ENCODE measurements at places on chromosomes 3 and 15.

GRCh38 chr3:117600666-117601065 lies 891.1 kb downstream of the TUSC7 start:
- H3K27ac ChIP-seq = no peak overlapping the region
- H3K4me3 ChIP-seq = no peak overlapping the region
- DNase-seq = no peak

GRCh38 chr3:117322866-117323265 lies 613.3 kb downstream of the TUSC7 start:
- H3K4me1 ChIP-seq = no peaks in the 10 kb centered on the region
- H3K36me3 ChIP-seq = no peaks in the 10 kb centered on the region

GRCh38 chr3:67349551-67350174 lies 304.7 kb downstream of the SUCLG2 start:
- no peaks in the 10 kb centered on the region for H3K27me3 ChIP-seq
- H3K4me1 ChIP-seq = peaks cover 5% of the 10 kb centered on the region
- no peak for DNase-seq
- peak overlapping the region; percentile 44 for H3K27ac ChIP-seq

- no peaks in the 10 kb centered on the region for H3K36me3 ChIP-seq
- no peak overlapping the region for H3K27ac ChIP-seq
- no peak for DNase-seq
- no peaks in the 10 kb centered on the region for H3K4me1 ChIP-seq
Observed at GRCh38 chr3:134752761-134753461, 42.1 kb upstream of the EPHB1 start.

DNA sequence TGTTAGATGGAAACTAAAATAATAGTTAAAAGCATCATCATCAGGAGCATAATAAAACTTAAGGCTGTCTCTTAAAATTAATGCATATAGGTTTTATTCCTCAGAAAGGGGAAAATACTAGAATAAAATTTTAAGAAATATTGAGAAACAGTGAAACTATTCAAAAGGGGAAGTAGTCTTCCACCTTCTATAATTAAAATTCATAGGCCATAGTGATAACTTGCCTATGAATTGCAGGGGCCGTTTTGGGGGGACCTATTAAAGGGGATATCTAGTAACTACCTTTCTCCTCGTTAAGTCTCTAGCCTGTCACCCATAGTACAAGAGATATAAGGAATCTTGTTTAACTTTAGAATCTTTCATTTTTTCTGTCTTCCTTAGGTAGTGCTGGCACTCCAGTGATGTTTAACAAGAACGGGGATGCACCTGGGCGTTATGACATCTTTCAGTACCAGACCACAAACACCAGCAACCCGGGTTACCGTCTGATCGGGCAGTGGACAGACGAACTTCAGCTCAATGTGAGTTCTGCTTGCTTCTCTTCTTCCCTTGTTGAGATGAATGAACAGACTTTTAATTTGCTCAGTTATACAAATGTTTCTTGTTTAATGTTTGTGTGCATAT lies 600.4 kb downstream of the GRM7 start:
- no peak for DNase-seq
- no peak overlapping the region for H3K27ac ChIP-seq
- no peaks in the 10 kb centered on the region for H3K27me3 ChIP-seq

- peaks cover 4% of the 10 kb centered on the region for H3K27me3 ChIP-seq
- H3K4me1 ChIP-seq = no peaks in the 10 kb centered on the region
Observed at GRCh38 chr15:55005679-55006078, 191.1 kb downstream of the RSL24D1 start.

DNA sequence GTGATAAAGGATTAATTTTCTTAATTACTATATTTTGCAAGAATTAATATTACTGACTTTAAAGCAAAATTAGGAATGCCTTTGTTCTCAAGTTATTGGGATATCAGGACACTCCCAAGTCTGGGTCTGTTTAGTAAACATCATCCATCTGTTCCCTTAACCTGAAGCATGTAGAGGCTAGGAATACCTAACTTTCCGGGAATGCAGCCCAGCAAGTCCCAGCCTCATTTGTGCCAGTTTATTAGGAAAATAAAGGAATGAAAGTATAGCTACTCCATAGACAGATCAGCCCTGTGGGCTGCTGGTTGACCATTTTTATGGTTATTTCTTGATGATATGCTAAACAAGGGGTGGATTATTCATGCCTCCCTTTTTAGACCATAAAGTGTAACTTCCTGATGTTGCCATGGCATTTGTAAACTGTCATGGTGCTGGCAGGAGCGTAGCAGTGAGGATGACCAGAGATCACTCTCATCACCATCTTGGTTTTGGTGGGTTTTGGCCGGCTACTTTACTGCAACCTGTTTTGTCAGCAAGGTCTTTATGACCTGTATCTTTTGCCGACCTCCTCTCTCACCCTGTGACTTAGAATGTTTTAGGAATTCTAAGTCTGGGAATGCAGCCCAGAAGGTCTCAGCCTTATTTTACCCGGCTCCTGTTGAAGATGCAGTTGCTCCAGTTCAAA lies 540.2 kb downstream of the NAALADL2 start:
- no peaks in the 10 kb centered on the region for H3K27me3 ChIP-seq
- DNase-seq = no peak
- no peak overlapping the region for H3K27ac ChIP-seq
- no peaks in the 10 kb centered on the region for H3K4me1 ChIP-seq

DNA sequence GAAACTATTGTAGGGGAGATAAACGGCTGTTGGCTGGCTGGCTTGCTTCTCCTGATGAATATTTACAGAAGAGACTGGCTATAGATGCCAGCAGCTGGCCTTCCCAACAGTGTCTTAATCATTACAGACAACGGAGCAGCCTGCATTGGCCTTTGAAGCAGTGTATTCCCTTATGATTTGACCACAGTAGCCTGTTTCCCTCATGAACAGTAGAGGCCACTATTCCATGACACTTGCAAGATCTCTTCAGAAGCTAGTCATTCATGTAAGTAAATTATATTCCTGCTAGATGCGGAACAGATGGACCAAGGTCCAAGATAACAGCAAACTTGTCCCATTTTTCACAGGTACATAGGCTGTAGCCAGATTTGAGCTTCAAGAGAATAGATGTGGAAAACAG lies 47.3 kb downstream of the TMCO5A start:
- no peak for DNase-seq
- H3K36me3 ChIP-seq = no peaks in the 10 kb centered on the region
- H3K27me3 ChIP-seq = peaks cover 4% of the 10 kb centered on the region
- H3K4me1 ChIP-seq = no peaks in the 10 kb centered on the region
- H3K27ac ChIP-seq = no peak overlapping the region

DNA sequence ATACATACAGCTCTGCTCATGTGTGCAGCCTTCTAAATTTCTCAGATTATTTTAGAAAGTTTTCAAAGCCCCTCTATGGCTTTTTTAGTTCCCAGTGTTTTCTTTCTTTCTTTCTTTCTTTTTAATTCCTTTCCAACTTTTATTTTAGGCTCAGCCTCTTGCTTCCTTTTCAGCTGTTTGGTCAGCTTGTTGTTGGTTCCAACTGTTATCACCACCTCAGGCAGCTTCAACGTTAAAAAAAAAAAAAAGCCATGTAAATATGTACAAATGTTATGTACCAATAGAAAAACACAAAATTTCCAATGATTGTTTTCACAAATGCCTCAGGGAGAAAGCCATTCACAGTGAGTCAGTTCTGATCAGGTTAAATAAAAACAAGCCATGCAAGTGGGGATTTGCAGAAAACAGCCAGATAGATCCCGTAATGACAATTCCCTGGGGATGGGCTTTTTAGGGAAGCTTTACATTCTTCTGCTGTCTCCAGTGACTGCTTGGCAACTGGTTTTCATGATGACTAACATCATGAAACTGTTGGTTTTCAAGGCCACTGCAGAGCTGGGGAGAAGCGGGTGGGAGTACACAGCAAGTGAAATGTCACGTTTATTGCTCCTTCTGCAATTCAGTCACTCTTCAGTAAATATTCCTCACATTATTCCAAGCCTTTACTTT lies 908.4 kb downstream of the EPHA3 start:
- H3K27me3 ChIP-seq = no peaks in the 10 kb centered on the region
- DNase-seq = no peak
- H3K4me3 ChIP-seq = no peak overlapping the region

DNA sequence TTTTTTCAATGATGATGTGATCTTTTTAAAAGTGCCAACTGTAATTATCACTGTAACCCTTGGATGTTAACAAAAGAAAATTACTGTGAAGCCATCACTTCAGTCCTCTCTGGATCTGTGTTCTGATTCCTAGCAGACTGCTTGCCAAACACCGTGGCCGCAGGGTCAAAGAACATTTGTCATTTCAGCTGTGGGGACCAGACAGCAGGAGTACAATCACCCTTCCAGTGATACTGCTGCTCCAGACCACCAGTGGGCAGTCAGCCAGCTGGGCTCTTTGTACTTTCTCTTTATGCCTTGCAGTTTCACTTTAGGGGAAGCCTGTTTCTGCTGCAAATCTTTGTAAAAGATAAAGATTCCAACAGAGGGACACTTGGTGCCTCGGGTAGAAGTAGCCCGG lies 770.0 kb downstream of the GRM7 start:
- H3K4me1 ChIP-seq = no peaks in the 10 kb centered on the region
- no peak overlapping the region for H3K4me3 ChIP-seq
- no peak overlapping the region for H3K27ac ChIP-seq
- H3K36me3 ChIP-seq = no peaks in the 10 kb centered on the region
- H3K27me3 ChIP-seq = peaks cover 1% of the 10 kb centered on the region

GRCh38 chr3:191008074-191008473 lies 145.6 kb upstream of the GMNC start:
- H3K27ac ChIP-seq = no peak overlapping the region
- no peak overlapping the region for H3K4me3 ChIP-seq
- no peak for DNase-seq
- H3K27me3 ChIP-seq = no peaks in the 10 kb centered on the region

DNA sequence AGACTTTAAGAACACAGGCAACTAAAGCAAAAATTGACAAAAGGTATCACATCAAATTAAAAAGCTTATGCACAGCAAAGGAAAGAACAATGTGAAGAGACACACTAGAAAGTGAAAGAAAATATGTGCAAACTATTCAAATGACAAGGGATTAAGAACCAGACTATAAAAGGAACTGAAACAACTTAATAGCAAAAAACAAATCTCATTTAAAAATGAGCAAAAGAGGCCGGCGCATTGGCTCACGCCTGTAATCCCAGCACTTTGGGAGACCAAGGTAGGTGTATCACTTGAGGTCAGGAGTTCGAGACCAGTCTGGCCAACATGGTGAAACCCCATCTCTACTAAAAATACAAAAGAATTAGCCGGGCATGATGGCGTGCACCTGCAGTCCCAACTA lies 14.4 kb downstream of the NGLY1 start:
- H3K27ac ChIP-seq = no peak overlapping the region
- no peak for DNase-seq
- H3K27me3 ChIP-seq = no peaks in the 10 kb centered on the region
- peaks cover 68% of the 10 kb centered on the region for H3K36me3 ChIP-seq
- H3K4me1 ChIP-seq = peaks cover 6% of the 10 kb centered on the region

GRCh38 chr3:158379517-158379916 lies 191.5 kb upstream of the MLF1 start:
- no peaks in the 10 kb centered on the region for H3K4me1 ChIP-seq
- H3K36me3 ChIP-seq = peaks cover 4% of the 10 kb centered on the region
- no peak for DNase-seq
- H3K4me3 ChIP-seq = no peak overlapping the region
- H3K27me3 ChIP-seq = no peaks in the 10 kb centered on the region

GRCh38 chr15:57751177-57751800 lies 44.8 kb downstream of the POLR2M start:
- H3K4me3 ChIP-seq = no peak overlapping the region
- DNase-seq = no peak
- H3K4me1 ChIP-seq = no peaks in the 10 kb centered on the region
- H3K27me3 ChIP-seq = no peaks in the 10 kb centered on the region
- no peak overlapping the region for H3K27ac ChIP-seq

GRCh38 chr15:31551323-31551722 lies 224.7 kb downstream of the KLF13 start:
- H3K4me3 ChIP-seq = no peak overlapping the region
- no peak overlapping the region for H3K27ac ChIP-seq
- no peak for DNase-seq
- peaks cover 2% of the 10 kb centered on the region for H3K4me1 ChIP-seq

- H3K27ac ChIP-seq = no peak overlapping the region
- no peaks in the 10 kb centered on the region for H3K4me1 ChIP-seq
- H3K27me3 ChIP-seq = peaks cover 25% of the 10 kb centered on the region
- no peak overlapping the region for H3K4me3 ChIP-seq
- no peak for DNase-seq
Observed at GRCh38 chr15:29934251-29934650, 112.0 kb upstream of the TJP1 start.

DNA sequence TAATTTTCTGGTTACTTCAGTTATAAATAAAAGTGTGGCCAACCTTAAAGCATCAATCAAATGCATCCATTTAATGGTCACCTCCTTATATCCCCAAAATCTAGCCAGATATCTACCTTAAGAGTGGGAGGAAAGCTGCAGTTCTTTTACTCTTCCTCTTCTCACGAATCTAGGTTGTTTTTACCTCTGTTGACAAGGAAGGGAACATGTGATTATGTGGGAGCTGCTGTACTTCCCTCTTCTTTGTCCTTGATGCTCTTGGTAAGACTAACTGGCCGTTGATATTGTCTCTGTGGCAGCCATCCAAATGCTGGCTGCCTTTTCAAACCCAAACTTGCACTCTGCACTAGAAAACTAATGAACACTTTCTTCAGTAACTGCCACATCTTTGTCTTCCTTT lies 275.3 kb upstream of the CADM2 start:
- H3K4me3 ChIP-seq = no peak overlapping the region
- H3K27me3 ChIP-seq = no peaks in the 10 kb centered on the region

DNA sequence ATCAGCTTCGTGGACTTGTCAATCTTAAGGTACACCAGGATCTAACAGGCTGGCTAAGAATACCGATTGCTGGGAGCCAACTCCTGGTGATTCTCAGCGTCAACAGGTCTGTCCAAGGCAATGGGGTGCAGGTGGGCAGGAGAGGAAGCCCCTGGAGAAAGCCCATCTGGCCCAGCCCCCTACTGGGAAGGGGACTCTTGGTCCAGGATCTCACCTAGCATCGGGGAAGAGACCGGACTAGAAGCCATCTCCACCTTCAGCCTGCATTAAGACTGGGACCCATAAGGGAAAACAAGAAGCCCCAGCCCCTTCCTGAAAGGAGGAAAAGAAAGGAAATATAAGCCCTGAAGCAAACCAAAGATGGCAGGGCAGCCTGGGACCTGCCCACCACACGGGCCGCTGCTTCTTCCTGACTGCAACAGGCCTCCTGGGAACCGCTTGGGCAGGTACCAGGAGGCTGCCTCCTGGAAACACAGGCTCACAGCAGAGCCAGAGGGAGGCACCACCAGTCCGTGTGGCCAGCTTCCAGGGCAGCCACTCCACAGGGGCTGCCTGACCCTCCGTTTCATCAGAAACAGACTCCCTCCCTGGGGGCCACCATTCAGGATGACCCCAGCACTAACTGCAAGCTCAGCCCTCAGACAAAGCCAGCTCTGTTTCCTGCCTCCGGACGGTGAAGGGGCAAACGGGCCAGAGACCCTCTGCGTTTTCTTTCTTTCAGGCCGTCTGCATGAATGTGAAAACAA lies 100.2 kb downstream of the LRIG1 start:
- no peaks in the 10 kb centered on the region for H3K36me3 ChIP-seq
- no peak for DNase-seq
- H3K27ac ChIP-seq = no peak overlapping the region
- no peak overlapping the region for H3K4me3 ChIP-seq
- no peaks in the 10 kb centered on the region for H3K27me3 ChIP-seq
